A375 (cell line): ENCODE measurements at places on chromosomes 12 and 14. TPM values are rescaled to one million over a fixed set of nuclear protein-coding genes. Genes with fewer than 3 reads are reported as not detected.

CIROP gene
- total RNA-seq: not detected in 2 replicates

CYP27B1 gene
- total RNA-seq: 16.1 and 17.0 TPM in 2 replicates

P3H3 gene
- total RNA-seq: 24.4 and 25.4 TPM in 2 replicates

CCDC196 gene
- total RNA-seq: not detected in 2 replicates

MYBPC1 gene
- not detected in 2 replicates for total RNA-seq

ENO2 gene
- 19.2 and 23.8 TPM in 2 replicates for total RNA-seq

ENDOU gene
- 0.13 TPM in 1 of 2 replicates, not detected in the other for total RNA-seq

C1QL4 gene
- 2.2 and 4.4 TPM in 2 replicates for total RNA-seq

NAB2 gene
- 59.3 and 61.1 TPM in 2 replicates for total RNA-seq

CHGA gene
- not detected in 2 replicates for total RNA-seq

NXPH4 gene
- 2.7 and 5.1 TPM in 2 replicates for total RNA-seq

CEBPE gene
- not detected in 2 replicates for total RNA-seq

YY1 gene
- 40.4 and 40.5 TPM in 2 replicates for total RNA-seq

PLEKHG7 gene
- total RNA-seq: not detected in 2 replicates

EPYC gene
- not detected in 2 replicates for total RNA-seq

KIAA0586 gene
- 21.6 and 28.9 TPM in 2 replicates for total RNA-seq

CFAP54 gene
- total RNA-seq: 0.53 and 0.68 TPM in 2 replicates

MIS18BP1 gene
- 29.8 and 38.5 TPM in 2 replicates for total RNA-seq

GPR135 gene
- 3.1 and 3.2 TPM in 2 replicates for total RNA-seq

ART4 gene
- not detected in 2 replicates for total RNA-seq

ITGA7 gene
- 6.5 and 6.9 TPM in 2 replicates for total RNA-seq

TMPRSS12 gene
- not detected in 2 replicates for total RNA-seq

B4GALNT3 gene
- total RNA-seq: 2.2 and 2.3 TPM in 2 replicates

OR6C2 gene
- not detected in 2 replicates for total RNA-seq

ARHGEF25 gene
- total RNA-seq: 22.6 and 46.8 TPM in 2 replicates

A2M gene
- total RNA-seq: 0.85 and 1.2 TPM in 2 replicates

IL26 gene
- total RNA-seq: not detected in 2 replicates

IPO4 gene
- total RNA-seq: 129 and 134 TPM in 2 replicates

MIP gene
- 0.11 TPM in 1 of 2 replicates, not detected in the other for total RNA-seq

SLC38A1 gene
- total RNA-seq: 79.3 and 83.1 TPM in 2 replicates

OLR1 gene
- not detected in 2 replicates for total RNA-seq

ADGRD1 gene
- total RNA-seq: 0.04 and 0.27 TPM in 2 replicates

BHLHE41 gene
- total RNA-seq: 0.38 and 1.6 TPM in 2 replicates
